ENCODE measurements at places on chromosomes 12 and 14.
A peak's percentile ranks its signal among the peaks of the same experiment; 100 is the strongest.

DNA sequence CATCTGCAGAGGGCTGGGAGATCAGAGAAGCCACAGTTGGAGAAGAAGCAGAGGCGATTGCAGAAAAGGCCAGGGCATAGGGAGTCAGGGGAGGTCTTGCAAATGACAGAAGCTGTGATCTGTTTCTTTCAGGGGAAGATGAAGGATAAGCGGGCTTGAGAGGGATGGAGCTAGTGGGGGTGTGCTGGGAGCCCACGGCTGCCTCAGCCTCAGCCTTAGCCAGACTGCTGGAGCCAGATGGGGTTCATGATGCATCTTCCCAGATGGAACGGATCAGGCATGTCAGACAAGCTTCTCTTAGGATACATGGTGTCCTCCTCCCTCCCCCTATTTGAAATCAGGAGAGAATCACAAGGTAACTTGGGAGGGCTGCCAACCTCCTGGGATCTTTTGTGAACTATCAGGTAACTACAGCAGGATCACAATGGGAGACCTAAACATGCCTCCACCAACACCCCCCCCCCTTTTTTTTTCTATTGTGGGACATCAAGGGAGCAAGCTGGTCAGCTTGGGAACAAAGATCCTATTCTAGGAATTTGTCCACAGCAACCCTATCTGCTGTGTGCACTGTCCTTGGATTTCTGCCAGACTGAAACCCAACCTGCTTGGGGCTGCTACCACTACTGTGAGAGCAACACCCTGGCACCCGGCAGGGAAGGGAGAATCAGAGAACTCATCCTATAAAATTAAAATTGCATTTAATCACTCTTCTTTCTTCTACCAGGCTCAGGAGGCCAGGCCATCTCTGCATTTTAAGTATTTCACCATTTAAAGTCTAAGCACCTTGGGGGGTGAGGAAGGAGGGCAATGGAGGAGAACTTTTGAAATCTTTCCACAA is 10.7 kb upstream of the ATP2A2 start:
- peak; percentile 77 for DNase-seq

- no peak for DNase-seq
Observed at GRCh38 chr12:11568762-11569478, 80.6 kb upstream of the ETV6 start.

GRCh38 chr14:34064349-34064748 is 113.5 kb upstream of the EGLN3 start:
- DNase-seq, result no peak

- DNase-seq, result no peak
Observed at GRCh38 chr14:26527095-26527494, 70.7 kb downstream of the NOVA1 start.

- no peak for DNase-seq
Observed at GRCh38 chr14:55864890-55865655, 253.1 kb upstream of the PELI2 start.

- peak; percentile 86 for DNase-seq
Observed at GRCh38 chr12:11812586-11813437, 163.3 kb downstream of the ETV6 start.

DNA sequence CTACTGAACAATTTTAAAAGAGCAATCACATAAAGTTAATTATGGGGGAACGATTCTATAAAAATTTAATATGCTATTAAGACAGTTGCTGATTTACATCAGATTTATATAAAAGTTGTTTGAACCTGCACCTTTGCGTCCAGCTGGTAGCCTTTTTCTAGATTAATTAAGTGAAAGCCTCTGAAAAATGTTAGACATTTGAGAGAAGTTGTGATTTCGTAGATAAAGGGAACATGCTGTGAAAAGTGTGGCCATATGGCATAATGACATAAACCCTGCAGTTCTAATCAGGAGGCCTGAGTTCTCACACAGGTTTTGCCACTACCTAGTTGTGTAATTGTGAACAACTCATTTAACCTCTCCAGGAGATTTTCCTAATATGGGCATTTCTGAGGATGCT is 187.2 kb downstream of the TMTC2 start:
- no peak for DNase-seq

DNA sequence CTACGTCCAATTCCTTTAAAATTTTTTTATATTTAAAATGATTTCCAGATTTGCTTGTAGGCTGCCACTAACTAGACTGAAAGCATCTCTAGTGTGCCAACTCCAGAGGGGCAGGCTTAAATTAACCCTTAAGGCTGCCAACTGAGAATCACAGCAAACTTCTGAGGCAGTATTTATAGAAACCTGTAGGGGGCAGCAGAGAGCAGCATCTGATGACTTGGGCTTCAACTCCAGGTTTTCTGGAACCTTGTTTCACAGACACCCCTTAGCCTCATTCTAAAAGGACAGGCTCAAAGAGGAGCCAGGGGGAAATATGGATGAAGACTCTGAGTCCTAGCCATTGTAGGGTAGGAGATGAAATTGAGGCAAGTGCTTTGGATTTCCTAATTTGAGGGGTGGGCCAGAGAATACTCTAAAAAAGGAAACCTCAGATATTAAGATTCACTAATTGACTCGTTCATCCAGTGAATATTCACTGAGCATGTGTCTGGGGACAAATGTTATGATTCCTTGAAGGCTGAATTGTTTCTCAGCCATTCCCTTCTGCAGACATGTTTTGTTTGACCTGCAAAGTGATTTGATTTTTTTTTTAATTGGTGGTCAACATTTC is 63.3 kb upstream of the HSPB8 start:
- DNase-seq, result peak; percentile 79

GRCh38 chr14:30339311-30339901 is 219.6 kb upstream of the G2E3 start:
- DNase-seq, result no peak

DNA sequence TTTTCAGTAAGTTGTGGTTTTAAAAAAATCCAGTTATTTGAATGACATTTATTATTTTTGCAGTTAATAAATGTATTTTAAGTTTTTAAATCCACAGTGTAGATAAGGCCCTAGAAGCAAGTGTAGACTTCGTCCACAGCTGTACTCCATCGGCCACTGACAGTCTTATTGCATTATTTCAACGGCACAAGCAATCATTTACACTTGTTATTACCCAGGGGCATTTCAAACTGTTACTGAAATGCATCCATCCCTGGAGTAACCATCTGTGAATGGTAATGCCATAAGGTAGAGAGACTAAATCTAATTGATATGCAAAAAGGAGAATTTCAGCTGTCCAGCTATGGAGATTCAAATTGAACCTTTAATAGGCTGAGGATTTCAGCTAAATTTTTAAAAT is 48.4 kb downstream of the BICD1 start:
- DNase-seq, result no peak

GRCh38 chr14:85060121-85060520 is 469.8 kb upstream of the FLRT2 start:
- no peak for DNase-seq

All from NCI-H510A treated with DMSO at 0.1 percent for 48 hours (cell line).